ENCODE measurements at places on chromosomes 13 and 19.

DNA sequence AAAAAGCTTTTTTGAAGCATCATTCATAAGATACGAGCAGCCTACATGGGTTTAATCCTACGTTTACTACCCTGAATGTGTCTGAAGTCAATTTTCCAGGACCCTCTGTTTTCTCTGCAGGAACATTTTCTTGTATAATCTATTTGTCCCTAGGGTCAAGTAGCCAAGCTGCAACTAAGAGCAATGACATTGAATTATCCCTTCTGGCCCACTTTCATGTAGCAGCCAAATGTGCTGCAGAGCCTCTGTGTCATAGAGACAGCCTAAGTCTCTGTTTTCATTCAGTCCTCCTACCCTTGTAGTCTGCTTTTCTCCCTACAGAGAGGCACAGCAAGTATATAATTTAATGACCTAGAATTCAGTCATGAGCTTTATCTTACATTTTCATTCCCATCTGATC lies 82.1 kb downstream of the ZAR1L start:
- no peak for DNase-seq

- peak; percentile 62 for DNase-seq
These were observed 5.8 kb upstream of the ONECUT3 start for GRCh38 chr19:1747285-1748114.

DNA sequence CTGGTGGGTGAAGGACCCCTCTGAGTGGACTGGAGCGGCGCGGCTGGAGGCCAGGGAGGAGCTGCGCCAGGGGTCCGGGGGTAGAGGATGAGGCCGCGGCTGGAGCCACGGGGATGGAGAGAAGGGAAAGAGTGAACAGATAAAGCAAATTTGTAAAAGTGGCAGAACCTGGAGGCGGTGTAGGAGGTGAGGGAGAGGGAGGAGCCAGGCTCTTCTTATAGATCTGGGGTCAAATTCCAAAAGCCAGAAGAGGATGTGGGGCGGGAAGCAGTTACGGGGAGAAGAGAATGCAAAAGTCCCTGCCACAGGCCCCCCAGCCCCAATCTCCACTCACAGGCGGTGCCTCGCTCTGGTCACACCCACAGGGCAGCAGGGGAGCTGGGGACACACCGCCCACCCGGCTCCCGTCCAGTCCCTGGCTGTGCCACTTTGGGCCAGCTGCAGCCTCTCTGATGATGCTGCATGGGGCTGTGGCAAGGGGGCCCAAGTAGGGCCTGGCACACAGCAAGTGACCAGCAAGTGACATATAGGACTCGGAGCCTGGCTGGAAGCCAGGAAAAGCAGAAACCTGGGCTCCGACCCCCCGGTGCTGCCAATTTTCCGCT lies 11.1 kb downstream of the LRRC4B start:
- no peak for DNase-seq

DNA sequence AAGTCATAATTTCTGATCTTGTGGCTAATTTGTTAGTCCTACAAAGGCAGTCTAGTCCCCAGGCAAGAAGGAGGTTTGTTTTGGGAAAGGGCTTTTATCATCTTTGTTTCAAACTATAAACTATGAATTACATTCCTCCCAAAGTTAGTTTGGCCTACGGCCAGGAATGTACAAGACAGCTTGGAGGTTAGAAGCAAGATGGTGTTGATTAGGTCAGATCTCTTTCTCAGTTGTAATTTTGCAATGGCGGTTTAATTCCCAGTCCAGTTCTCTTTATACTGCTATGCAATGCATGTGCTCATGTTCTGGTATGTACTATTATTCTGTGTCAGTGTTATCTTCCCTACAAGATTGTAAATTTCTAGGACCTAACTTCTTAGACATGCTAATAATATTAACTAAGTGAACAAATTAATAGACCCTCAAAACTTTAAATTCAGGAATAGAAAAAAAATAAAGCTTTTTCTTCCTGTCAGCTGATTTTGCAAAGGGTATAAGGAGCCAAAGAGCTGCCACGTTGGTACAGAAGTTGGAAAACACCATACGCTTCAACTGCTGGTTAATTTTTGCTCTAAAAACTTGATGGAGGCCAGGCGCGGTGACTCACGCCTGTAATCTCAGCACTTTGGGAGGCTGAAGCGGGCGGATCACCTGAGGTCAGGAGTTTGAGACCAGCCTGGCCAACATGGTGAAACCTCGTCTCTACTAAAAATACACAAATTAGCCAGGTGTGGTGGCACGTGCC lies 1.3 kb upstream of the DNAJC15 start:
- DNase-seq = no peak

DNA sequence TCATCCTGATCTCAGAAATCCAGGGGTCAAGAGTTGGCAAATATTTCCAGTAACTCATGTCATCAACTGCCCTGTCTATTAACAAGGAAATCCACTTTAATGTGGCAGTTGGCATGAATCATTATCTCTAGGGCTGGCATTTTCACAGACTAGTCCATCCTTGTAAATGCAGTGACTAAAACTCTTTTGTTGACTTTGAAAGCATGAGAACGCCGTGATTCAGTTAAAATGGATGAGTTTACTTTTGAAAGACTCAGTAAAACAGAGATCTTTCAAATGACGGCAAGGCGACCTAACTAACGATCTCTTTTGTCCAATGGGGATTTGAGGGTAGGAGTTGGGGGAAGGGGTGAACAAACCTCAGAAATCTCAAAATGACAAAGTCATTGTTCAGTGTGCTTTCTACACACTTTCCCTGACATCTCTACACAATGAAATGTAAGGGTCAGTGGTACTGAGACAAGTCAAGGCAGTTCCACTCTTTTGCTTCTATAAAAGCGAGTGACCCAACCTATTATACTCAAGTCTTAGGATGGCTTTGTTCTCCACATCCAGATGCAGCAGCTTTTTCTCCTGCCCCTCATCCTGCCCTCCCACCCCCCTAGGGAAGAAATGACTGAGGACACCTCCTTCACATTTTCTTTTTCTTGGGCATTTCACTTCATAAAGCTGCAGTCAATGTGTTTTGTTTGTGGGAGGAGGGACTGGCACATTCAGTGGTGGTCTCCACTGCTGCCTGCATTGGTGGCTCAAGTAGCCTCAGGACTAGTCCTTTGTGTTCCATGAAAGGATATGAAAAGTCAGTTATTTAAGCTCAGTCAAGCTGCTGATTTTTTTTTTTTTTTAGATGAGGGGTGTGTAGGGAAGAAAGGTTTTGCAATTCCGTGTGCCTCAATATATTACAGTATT lies 200.5 kb downstream of the ABCC4 start:
- DNase-seq = no peak

DNA sequence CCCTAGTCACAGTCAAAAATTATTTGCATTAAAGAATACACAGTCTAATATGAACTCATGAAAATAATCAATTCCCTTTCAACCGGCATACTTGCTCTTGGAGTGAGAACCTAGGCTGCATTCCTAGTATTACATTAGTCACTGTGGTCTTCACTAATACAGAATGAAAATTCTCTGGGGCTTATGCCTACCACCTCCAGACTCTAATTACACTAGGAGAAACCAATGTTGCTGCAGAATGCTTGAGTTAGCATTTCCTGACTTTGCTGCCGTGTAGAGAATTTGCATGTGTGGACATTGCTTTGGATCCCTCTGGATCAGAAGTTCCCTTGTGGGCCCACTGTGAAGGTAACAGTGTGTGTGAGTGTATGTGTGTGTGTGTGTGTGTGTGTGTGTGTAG lies 87.8 kb downstream of the CCNA1 start:
- no peak for DNase-seq

- DNase-seq = peak; percentile 70
These were observed 1.0 kb downstream of the MBOAT7 start for GRCh38 chr19:54188215-54188871.

DNA sequence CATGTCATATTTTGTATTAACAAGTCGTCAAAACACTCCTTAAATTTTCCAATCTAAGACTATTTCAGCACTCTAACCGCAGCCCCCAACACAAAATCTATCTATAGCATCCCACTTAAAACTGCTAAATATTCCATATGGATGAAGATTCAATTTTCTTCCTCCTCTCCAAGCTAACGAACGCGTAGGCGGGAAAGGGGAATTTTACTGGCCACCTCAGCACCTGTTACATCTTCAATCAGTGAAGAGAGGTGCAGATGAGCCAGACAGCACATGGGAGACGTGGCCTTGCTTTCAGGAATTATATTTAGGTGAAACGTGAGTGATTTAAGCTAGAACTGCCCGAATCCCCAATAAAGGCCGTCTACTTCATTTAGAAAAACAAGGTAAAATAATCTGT lies 1.1 kb downstream of the RBM26 start:
- DNase-seq = no peak

- no peak for DNase-seq
These were observed 18.0 kb upstream of the LRCH1 start for GRCh38 chr13:46535002-46535401.

DNA sequence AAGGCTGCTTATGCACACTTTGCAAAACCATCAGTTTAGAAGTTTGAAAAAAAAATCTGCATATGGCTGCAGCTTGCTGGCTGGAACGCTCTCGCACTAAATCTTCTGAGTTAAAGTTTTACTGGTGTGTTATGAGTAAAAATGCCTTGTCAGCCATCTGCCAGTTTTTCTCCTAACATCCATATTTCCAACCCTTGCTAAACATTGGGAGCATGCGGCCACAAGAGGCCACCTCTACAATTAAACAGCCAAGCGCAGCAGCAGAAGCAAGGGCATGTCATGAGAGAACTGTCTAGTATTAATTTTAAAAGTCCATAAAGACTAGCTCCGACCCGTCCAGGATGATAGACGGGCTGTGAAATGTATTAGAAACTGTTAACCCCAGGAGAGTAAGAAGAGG lies 248.3 kb downstream of the TSHZ3 start:
- no peak for DNase-seq

GRCh38 chr13:30746791-30747190 lies 11.4 kb downstream of the ALOX5AP start:
- no peak for DNase-seq

DNA sequence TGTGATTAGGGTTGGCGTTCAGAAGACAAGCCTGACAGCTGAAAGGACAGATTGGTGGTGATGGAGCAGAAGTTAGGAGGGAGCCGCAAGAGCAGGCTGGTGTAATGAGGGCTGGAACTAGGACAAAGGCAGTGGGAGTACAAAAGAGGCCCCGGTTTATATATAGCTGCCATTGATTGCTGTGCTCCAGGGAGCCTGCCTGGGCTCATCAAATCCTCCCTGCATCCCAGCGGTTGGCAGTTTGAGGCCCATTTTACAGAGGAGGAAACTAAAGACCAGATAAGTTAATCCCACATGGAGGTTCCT lies 123.7 kb downstream of the CACNA1A start:
- DNase-seq = no peak

DNA sequence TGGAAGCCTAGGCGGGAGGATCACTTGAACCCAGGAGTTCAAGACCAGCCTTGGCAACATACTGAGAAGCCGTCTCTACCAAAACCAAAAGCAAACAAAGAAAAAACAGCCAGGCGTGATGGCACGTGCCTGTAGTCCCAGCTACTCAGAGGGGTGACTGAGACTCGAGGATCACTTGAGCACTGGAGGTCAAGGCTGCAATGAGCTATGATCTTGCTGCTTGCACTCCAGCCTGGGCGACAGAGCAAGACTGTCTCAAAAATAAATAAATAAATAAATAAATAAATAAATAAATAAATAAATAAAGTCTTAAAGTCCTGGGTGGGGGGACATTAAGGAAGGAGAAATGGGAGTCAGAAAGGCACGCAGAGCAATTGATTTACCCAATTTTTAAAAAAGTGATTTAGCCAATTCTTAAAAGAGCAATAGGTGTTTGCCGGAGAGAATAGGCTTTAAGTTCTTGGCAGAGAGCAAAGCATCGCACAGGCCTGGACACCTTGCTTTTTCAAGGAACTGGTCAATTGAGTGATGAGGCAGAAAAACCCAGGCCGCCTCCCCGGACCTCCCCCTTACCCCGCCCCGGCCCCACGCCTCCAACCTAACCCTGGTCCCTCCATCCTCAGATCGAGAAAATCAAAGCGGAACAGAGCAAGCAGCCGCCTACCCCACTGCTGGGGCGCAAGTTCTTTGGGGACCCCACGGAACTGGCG lies 9.5 kb upstream of the SHKBP1 start:
- DNase-seq = no peak

DNA sequence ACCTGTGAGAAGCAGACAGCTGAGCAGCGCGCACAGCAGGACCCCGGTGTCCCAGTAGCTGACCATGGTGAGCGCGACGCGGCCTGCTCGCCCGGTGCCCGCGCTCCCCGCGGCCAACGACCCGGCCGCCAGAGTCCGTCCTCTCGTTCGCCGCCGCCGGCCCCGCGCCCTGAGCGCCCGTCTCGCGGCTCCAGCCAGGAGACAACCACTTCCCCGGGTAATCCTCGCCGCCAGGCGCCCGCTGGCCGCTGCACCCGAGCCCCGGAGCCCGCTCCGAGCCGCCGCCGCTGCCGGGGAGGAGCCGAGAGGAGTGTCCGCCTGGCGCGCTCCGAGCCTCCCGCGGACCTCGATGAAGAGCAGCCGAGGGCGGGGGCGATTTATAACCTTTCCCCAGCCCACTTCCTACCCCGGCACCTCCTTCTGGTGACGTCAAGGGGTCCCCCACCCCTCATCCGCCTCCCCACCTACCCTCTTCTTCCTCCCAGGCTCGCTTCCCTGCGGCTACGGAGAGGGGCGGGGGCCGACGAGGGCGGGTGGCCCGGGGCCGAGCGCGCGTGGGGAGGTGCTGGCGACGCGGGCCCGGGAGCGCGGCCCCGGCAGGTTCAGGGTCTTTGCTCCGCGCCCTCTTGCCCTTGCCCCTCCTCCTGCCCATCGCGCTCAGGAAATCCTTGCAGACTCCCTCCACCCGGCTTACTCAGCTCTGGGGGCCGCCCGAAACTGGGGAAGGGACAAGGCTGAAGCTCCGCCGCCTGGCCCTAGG lies at the start of gene FLT1:
Gene FLT1 (minus strand): TSS at position 351 of the 760 bp plus-strand sequence. CDS start 285 bp downstream, at position 66.
- peak; percentile 7 for DNase-seq

DNA sequence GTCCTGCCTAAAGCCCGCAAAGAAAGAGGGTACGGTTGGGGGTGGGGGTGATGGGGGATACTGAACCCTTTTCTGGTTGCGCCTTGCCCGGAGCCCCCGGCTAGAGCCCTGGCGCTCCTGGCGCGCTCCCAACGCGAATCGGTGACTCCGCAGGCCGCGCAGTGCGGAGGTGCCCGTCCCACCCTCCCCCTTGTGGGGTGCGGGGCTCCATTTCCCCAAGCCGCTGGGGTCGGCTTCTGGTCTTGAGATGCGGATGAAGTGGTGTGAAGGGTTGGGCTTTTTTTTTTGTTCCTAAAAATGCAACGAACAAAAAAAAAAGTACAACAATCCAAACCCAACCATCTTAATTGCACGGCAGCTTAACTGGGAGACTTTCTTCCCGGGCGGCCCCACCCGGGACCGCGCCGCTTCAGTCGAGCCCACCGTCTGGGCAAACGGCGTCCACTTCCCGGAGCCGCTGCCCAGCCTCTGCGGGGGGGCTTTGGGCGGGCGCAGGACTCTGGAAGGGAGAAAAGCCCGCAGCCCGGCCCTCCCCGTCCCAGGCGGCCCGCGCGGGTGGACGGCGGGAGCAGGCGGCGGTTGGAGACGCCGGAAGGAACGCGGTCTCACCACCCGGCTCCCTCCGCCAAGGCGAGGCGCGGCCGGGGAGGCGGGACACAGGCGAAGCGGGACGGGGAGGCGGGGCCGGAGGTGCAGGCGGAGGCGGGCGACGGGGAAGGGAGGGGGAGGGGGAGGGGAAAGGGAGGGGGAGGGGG lies 504 bp upstream of the TRIM13 start:
- DNase-seq = peak; percentile 87

- DNase-seq = no peak
These were observed 13.4 kb downstream of the MISP start for GRCh38 chr19:764301-764700.

- DNase-seq = no peak
These were observed 41.7 kb upstream of the ZNF91 start for GRCh38 chr19:23436944-23437343.

- DNase-seq = no peak
These were observed 75.6 kb downstream of the SPACA7 start for GRCh38 chr13:112451512-112452379.
